Activated T-cell treated with anti-CD3 and anti-CD28 coated beads, Interleukin-2, amount 50 U/mL, for 72 hours (primary cell): ENCODE measurements at places on chromosomes 1 and 21.

GRCh38 chr1:94592571-94592920 is 51.0 kb upstream of the F3 start:
- DNase-seq = no peak

GRCh38 chr1:153985941-153986761 is at the start of gene RAB13:
TSS of gene RAB13 (minus strand) at chr1:153986339. CDS start at chr1:153986236, 103 bp downstream.
- peak; percentile 27 for DNase-seq

DNA sequence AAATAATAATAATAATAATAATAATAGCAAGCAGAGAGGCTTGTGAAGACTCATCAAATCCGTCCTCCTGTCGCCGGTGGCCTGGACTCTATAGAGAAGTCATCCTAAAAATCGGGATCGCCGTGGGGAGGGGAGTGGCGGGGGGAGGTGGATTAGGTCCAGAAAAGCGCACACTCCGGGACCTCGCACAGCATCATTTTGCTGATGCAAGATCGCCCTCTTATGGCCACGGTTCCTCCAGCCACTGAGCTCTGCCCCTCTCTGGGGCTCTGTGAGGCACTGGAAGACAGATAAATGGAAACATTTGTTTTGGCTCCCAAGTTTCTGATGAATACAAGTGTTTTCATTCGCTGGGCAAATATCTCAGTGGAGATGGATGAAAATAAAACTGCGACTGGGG is 612.0 kb downstream of the MATN1 start:
- peak; percentile 22 for DNase-seq

DNA sequence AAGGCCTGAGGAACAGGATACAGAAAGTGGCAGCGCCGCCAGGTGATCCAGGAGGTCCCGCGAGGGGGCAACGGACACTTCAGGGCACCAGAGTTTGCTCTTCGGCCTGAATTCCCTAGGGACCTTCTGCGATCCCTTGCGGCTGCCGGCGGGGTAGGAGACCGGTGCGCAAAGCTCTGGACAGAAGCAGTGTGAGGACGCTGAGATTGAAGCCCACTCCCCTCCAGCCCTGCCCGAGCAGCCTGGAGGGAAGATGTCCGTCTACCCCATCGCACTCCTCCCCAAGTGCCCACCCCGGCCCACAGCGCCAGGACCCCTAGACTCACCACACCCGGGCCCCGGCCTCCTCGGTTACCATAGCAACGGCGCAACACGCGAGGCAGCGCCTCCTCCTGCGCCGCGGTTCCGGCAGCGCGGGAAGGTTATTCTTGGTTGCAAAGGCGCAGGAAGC is at the start of gene ANKRD45:
ANKRD45 (minus strand) TSS at position 361 of the 451 bp plus-strand sequence. CDS start 10,433 bp downstream, outside the sequence.
- DNase-seq = peak; percentile 13

GRCh38 chr1:43818691-43819090 is 111.4 kb downstream of the ST3GAL3 start:
- no peak for DNase-seq

DNA sequence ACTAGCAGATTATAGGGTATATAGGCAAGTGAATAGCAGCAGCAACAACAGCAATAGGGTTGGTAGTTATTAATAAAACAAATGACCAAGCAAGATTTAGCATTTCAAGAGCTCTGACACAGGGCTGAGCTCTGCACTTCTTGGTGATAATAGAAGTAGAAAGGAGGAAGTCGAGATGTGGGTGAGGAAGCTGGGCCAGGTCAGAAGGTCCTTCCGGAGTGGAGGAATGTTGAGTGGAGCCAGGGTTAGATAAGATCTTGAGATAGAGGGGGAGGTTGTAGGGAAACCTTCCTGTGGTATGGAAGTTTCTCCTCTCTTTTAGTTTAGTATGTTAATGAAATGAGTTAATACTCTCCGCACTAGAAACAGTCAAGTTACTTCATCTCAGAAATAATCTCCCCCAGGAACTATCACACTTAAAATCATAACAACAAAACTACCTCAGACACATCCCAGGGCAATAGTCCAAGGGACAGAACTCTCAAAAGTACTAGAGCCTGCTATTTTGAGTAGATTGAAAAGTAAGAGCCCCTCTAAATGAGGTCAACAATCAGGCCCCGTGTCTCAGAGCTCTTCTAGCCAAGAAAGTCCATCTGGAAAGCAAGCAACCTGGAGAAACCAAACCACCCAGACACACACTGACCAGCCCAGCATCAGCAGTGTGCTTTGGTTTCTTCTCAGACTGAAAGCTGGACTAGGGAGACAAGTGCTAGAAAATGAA is 45.4 kb upstream of the ATP1B1 start:
- DNase-seq = no peak

- DNase-seq = no peak
Measured at GRCh38 chr1:56378341-56379070, 200.9 kb downstream of the PLPP3 start.

- no peak for DNase-seq
Measured at GRCh38 chr21:46119144-46119636, 21.3 kb downstream of the COL6A2 start.

GRCh38 chr21:44093761-44094160 is 13.4 kb upstream of the PWP2 start:
- DNase-seq = no peak

- DNase-seq = no peak
Measured at GRCh38 chr1:111720977-111721786, 18.0 kb downstream of the INKA2 start.

- DNase-seq = no peak
Measured at GRCh38 chr1:214354440-214355148, 73.6 kb downstream of the SMYD2 start.

DNA sequence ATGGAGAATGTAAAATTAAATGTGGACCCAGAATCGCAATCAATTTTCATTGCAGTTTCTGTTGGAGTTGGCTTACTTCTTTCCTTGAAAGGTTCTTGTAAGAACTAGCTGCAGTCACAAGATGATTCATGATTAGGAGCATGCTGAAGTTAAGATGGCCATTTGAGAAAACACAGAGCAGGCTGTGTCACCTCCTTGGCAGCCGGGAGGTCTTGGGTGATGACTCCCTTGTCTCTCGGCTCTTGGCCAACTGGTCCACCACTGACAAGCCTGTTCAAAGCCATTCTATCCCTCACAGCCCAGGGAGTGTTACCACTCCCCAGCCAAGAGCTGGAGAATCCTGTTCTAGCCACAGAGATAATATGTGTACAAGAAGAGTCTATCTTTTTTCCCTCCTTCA is 40.6 kb downstream of the OPTC start:
- no peak for DNase-seq

- DNase-seq = no peak
Measured at GRCh38 chr1:94698759-94699502, 121.2 kb upstream of the SLC44A3 start.

DNA sequence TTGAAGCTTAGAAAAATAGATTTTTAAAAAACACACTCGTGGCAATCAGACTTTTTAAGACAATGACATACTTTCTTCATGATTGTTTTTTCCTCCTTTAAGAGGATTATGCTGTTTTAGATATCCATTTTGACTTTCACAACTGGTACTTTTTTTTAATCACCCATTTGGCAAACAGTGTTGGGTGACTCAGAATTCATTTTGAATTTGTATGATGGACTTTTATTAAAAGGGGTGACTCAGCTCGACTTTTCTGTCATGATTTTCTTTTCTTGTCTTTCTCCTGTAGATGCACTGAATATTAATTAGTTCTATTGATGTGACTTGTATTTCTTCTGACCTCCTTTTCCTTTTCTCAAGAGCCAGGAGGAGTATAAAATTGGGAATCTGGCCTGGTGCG is 44.7 kb downstream of the FMN2 start:
- DNase-seq = no peak

DNA sequence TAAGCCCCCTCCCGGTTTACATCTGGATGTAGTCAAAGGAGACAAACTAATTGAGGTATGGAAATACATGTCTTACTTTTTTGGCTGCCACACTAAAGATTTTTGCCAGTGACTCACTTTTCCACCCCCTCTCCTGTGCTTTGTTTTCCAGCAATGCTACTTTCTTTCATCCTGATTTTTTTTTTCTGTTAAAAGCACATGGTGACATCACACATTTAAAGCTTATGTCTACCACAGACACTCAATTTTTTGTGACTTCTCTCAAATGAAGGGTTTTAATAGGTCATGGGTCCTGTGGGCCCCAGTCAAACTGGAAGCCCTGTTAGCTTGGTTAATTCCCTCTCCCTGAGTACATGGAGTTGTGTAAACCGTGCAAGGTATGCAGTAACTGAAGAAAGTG is 2.2 kb downstream of the PPP1R8 start:
- DNase-seq = no peak

GRCh38 chr1:202049129-202049528 is 38.7 kb downstream of the ELF3 start:
- no peak for DNase-seq

DNA sequence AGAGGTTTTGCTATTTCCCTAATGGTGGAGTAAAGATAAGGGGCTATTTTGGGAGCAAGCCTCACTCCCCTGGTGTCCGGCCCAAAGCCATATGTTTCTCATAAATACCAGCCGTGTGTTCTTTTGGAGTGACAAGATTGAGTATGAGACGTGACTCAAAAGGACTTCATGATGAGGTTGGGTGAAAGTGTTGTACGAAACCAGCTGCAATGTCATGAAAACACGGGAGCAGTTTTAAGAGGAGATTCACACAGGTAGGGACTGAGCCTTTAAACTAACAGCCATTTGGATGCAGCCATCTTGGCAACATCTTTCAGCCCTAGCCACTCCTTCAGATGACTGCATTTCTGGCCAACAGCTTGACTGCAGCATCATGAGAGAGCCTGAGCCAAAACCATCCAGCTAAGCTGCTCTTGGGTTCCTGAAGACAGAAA is 532.3 kb upstream of the USP24 start:
- DNase-seq = no peak

GRCh38 chr1:226397011-226397926 is 10.6 kb downstream of the PARP1 start:
- no peak for DNase-seq

DNA sequence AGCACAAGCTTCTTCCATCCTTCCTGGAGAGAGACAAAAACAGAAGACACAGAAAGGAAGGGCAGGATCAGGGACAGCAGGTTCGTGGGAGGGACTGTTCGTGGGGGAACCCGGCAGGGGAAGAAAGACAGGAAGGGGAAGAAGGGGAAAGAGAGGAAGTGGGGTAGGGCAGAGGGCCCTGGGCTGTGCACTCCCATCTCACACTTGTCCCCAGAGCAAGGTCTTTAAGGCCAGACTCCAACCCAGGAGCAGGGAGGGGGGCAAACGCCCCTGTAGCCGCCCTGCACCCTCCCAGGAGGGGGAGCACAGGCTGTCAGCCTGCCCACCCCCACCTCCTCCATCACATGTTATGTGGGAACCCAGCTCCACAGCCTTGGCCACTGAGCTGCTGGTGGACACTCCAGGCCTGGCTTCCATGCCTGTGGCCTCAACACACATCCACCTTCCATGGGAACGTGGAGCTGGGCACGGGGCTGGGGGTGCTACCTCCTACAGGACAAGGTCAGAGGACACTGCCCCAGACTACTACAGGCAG is 9.3 kb downstream of the SLC19A1 start:
- DNase-seq = no peak

DNA sequence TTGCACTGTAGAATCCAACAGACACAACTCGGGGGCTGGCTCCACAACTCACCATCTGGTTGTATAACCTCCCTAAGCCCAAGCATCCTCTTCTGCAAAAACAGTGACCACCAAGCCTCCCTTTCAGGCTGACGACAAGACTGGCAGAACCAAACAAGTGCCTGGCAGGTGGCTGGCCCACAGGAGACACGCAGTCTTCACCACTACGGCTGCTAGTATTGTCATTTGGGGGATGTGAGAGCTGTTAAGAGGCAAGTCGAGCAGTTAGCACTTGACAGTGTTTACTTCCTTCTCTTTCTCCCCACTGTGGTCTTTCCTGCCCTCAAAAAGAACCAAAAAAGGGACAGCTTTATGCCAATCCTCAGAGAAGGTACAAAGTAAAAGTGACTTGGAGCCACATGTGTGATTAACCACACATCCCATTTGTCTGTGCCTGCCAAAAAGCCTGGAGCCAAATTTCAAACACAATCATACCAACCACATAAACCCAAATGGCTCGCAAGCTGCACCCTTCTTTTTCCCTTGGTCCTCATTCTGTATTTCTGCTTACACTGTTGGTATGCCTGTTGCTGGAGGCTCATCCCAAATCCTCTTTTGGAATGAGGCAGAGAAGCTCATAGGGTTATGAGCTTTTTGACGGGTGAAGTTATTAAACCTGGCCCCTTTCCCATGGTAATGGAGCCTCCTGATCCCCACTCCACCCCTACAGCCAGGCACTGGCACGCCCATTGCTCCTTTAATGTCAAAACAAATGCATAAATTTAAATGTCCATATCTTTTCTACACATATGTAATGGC is 94.1 kb downstream of the TGFBR3 start:
- DNase-seq = no peak

GRCh38 chr1:201982623-201983379 is at the start of gene RNPEP:
TSS of gene RNPEP (plus strand) at chr1:201982648. CDS start at chr1:201982667, 19 bp downstream.
- peak; percentile 67 for DNase-seq

- no peak for DNase-seq
Measured at GRCh38 chr1:29653034-29653810, 416.9 kb downstream of the PTPRU start.

GRCh38 chr1:177069490-177069889 is 95.0 kb downstream of the ASTN1 start:
- no peak for DNase-seq

GRCh38 chr1:101438359-101438758 is 201.5 kb downstream of the S1PR1 start:
- DNase-seq = no peak

DNA sequence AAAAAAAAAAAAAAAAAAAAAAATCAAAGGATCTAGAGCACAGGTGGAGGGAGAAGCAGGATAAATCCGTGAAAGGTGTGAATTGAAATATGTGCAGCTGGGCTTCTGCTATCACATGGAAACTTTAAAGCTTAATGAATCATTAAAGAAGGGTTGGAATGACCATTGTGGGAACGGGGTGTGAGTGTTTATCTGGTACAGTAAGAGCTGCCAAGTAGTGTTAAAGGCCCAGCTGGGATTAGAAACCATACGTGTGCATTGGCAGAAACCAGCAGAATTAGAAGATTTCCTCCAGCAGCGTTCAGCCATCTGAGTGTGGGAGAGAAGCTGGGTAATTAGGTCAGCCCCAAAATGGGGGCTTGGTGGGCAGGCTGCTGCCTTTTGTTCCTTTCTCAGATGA is 13.5 kb downstream of the FALEC start:
- DNase-seq = no peak

- no peak for DNase-seq
Measured at GRCh38 chr1:200336901-200337391, 72.9 kb downstream of the ZNF281 start.

DNA sequence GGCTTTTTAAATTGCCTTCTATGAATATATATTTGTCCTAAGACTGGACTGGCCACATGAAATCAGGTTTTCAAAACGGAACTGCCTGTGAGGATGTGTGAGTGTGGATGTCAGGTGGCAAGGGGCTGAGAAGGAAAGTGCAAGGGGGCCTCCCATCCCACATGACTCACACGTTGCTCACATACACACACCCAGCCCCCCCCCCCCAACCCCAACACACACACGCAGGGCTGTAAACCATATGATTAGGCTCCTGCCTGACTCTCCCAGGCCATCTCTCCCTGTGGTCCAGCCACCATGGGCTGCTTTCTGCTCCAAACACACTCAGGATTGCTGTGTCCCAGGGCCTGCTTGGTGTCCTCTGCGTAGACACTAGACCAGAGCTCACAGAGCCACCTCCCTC is 22.4 kb downstream of the DEGS1 start:
- peak; percentile 64 for DNase-seq
